ENCODE measurements at places on chromosomes 11 and 22.

GRCh38 chr11:92376146-92376599, 151.6 kb downstream of the FAT3 start:
- no peak for DNase-seq

GRCh38 chr11:105156231-105156630, 16.7 kb upstream of the CARD18 start:
- no peak for DNase-seq

DNA sequence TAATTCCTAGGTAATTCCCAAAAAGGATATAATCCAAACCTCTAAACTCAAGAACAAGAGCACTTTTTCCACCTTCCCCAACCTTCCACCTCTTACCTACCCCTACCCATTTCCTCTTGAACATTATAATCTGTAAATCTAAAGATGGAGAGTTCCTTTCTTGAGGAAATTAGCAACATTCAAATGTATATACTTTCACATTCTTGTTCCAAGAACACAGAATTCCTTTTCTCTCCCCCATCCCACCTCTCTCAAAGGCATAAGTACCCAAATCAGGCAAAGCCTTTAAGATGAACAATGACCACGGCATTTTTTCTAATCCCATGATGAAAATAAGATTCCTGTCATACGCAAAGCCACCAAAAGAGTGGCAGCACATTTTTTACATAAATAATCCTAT, 18.3 kb downstream of the RRAS2 start:
- no peak for DNase-seq

DNA sequence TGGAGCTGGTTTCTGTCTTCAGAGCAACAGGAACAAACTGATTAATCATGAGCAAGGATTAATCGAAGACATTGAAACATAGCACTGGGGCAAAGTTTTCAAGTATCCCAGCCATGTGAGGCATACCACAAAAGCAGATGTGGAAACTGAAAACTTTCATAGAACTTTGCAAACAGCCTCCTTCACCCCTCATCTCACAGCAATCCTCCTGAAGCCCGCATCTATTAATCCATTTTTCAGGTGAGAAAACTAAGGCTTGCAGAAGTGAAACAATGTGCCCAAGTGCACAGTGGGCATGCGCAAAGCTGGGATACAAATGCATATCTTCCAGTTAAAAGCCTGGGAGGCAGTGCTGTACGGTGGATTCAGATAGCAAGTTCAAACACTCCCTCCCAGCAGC, 58.6 kb upstream of the HMGXB4 start:
- DNase-seq, result no peak

DNA sequence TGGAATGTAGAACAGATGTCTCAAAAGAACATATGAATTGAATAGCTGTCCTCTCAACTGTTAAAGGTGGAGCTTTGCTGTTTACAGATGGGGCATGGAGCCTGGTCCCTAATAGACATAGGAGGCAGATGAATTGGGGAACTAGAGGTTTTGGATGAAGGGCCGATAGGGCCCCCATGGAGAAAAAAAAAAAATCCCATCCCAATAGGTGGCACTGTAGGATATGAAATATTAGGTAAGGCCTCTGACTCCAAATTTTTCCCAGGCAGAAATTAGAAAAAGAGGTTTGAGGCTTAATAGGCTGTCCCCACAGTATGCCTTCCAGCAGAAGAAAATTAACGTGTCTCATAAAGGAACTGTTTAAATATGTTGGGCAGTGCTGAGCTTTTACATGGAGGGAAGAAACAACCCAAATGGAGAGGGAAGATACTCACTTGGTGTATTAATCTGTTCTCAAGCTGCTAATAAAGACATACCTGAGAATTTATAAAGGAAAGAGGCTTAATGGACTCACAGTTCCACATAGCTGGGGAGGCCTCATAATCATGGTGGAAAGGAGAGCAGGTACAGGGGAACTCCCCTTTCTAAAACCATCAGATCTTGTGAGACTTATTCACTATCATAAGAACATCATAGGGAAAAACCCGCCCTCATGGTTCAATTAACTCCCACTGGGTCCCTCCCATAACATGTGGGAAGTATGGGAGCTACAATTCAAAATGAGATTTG, 30.1 kb upstream of the TMEM45B start:
- DNase-seq, result no peak

DNA sequence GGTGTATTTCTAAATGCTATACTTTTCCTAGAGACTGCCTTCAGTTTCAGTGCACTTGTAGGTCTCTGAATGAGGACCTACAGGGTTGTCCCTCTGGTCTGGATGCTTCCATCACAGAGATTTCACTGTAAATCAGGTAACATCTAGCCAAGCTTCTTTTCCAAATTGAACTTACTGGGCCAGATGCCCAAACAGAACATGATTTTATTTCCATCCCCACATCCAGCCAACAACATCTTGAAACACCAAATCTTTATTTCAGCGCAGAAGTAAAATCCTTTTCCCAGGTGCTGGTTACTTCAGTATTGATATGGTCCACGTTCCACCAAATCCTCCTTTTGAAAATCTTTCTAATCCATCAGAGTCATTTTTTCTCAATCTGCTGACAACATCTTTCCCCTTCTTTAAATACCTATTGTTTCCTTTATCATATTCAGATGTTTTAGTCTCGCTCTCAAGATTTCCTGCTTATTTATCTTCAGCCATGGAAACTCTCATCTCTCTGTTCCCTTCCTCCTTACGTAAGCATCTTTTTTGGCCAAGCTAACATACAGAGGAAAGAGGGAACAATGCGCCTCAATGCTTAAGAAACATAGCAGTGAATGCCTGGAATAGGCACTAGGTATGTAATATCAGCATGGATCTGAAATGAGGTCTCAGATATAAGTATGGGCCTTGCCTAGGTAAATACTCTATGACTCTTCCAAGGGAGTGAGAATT, 201.2 kb upstream of the MTNR1B start:
- DNase-seq, result no peak

DNA sequence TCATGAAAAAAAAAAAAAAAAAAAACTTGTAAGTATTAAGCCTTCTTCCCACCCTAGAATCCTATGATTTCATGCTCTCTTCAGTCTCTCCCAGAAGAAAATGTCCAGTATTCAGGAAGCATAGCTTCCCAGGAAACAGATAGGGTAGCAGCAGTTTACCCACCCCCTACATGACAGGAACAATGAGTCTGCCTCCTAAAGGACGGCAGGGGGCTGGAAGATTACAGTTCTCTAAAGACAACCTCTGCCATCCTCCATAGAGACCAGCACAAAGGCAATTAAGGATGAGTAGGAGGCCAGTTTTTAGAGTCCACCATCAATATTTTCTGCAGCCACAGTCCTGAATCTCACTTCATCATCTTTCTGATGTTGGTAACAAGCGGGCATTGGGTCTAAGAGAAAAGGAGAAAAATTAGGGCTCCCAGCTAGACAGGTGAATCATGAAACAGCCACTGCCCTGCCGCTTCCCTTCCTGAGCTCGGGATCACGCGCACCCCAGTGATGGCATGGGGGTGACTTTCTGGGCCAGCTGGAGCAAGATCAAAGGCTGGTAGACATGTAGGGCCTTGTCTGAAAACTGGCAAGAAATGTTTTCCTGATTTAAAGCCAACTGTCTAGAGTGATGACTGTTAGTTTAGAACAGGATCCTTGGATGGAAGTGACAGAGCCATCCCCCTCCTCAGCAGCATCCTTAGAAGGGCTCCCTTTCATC, 322.8 kb downstream of the LARGE1 start:
- no peak for DNase-seq

DNA sequence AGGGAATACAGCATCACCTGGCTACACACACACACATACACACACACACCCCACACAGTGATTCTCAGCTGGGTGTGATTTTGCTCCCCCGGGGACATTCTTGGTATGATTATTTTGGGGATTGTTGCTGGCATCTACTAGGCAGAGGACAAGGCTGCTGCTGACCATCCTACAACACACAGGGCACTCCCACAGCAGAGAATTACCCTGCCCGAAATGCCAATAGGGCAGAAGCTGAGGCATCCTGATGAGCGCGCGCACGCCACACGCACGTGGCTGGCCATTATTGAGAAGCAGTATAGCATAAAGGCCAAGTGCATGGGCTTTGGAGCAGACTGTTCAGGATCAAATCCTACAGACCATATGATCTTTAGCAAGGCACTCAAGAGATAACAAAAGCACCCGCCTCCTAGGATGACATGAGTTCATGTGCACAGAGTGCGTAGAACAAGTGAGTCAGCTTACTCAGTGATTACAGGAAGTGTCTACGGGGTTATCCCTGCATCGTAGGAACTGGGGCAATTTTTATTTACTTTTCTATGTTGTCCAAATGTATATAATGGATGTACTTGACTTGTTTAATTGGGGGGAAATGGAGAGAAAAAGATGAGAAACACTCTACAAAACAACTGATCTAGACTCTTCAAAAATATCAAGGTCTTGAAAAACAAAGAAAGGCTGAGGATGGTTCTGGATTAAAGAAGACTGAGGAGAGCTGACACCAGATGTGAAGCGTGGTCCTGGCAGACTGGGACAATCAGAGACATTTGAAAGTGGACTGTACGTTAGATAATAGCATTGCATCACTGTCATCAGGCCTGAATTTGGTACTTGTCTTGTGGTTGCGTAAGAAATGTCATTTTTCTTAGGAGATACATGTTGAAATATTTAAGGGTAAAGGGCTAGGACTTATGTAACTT, 7.2 kb upstream of the EHD1 start:
- no peak for DNase-seq

GRCh38 chr11:64629103-64629502, 38.1 kb downstream of the SLC22A12 start:
- no peak for DNase-seq
